Renal cortex interstitium (tissue), 15 donors: ENCODE measurements at places on chromosomes 2 and 18. TPM values are rescaled to one million over a fixed set of nuclear protein-coding genes. Genes with fewer than 3 reads are reported as not detected.

TCF4 gene
- 79.8 TPM for polyA plus RNA-seq

FARSB gene
- polyA plus RNA-seq = 28.8 TPM

PRSS56 gene
- 0.83 TPM for polyA plus RNA-seq

MBD1 gene
- 70.8 TPM for polyA plus RNA-seq

- DNase-seq = no peak
These were observed 389.6 kb downstream of the TGIF1 start for GRCh38 chr18:3839581-3839981.

DNA sequence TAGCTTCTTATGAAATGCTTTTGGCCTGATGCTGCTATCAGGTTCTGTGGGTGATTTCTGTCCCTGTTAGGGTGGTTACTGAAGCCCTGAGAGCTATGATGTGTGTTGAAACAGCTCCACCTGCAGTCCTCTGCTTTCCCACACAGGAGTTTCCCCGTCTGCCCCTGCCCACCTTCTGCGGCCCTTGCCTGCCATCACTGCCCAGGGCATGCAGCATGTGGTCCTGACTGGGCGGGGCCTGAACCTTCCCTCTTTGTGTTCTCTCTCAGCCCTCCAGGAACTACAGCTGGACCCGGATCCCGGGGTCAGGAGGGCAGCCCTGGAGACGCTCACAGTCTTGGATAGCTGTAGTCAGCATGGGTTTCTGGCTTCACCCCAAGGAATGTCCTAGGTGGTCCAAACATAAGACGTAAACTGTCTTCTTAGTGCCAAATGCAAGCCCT is 21.4 kb downstream of the HJURP start:
- peak; percentile 30 for DNase-seq

DNA sequence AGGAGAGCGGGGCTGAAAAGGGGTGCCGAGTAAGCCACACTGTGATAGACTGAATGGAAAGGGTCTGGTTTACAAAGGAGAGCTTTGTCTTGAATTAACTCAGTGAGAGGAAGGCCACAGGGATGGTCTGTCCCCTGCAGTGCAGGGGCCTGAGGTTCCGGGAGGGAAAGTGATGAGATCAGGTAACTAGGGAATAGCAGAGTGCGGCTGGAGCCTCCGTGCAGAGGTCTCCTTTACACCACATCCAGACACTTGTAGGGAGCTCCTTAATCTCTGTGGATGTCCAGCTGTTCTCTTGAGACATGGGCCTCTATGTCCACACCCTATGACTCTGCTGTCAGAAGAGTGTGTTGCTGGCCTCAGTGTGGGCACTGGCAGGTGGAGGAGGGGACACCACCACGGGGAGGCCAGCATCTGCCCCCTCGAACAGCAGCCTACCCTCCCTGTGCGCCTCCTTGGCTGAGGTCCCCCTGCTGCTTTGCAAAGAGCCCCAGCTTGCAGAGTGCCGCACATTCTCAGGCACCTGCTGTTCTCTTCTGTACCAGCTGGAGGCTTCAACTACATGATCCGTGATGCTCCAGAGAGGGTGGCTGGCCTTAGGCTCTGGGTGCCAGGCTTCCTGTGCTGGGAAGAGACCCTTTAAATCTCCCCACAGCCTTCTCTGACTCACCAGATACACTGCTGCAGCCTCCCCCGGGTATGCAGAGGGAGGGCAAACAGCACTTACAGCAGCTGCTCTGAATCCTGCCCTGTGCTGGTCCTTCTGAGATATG is 25.9 kb downstream of the ENOSF1 start:
- DNase-seq = no peak

GRCh38 chr2:46697830-46698323 is 217.7 kb downstream of the MCFD2 start:
- DNase-seq = no peak

DNA sequence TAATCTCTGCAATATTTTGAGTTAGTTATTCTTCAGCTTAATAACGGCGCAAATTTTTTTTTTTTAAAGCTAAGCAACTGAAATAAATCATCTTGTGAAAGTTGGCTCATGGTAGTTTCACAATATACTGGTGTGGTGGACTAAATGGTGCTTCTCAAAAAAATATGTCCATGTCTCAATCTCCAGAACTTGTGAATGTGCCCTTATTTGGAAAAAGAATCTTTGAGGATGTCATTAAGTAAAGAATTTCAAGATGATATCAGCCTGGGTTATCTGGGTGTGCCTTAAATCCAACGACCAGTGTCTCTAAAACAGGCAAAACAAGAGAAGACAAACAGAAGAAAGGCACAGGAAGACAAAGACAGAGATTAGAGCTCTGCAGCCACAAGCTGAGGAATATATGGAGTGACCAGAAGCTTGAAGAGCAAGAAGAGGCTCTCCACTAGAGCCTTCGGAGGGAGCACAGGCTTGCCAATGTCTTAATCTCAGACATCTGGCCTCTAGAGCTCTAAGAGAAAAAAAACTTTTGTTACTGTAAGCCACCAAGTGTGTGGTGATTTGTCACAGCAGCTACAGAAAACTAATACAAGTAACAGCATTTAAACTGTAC is 71.4 kb downstream of the HNMT start:
- DNase-seq = no peak

DNA sequence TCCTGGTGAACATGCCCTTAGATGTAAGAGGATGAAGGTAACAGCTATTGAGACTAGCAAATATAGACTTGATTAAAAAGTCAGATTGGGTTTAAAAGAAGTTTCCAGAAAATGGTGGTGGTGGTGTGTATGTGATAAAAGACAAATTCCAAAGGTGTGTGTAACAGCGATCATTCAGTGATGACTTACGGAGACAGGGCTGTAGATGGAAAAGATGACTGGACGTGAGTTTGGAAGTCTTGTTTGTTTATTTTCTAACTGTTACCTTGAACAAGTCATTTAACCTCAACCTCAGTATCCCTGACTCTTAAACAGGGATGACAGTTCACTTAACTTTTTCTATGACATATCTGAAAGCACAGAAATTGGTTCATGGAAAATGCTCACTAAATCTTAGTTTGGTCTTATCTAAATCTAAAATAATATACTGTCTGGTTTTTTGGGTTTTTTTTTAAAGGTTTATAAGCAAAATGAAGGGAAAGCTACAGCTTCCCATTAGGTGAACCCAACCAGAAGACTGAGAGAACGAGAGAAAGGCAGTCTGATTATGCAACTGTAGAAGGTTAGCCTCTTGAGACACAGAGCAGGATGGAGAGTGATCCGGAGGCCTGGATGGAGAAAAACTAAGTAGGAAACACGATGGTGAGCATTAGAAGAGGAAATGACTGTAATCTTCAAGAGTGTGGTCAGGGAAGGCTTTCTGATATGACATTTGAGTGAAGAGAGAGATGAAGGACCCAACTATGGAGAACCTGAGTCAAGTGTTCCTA is 71.9 kb downstream of the TCF4 start:
- DNase-seq = no peak

GRCh38 chr2:35408320-35408719 is 947.3 kb upstream of the CRIM1 start:
- no peak for DNase-seq

- DNase-seq = no peak
These were observed 133.5 kb downstream of the SPTBN1 start for GRCh38 chr2:54589340-54590215.
